ENCODE measurements at places on chromosomes 12 and 14.

DNA sequence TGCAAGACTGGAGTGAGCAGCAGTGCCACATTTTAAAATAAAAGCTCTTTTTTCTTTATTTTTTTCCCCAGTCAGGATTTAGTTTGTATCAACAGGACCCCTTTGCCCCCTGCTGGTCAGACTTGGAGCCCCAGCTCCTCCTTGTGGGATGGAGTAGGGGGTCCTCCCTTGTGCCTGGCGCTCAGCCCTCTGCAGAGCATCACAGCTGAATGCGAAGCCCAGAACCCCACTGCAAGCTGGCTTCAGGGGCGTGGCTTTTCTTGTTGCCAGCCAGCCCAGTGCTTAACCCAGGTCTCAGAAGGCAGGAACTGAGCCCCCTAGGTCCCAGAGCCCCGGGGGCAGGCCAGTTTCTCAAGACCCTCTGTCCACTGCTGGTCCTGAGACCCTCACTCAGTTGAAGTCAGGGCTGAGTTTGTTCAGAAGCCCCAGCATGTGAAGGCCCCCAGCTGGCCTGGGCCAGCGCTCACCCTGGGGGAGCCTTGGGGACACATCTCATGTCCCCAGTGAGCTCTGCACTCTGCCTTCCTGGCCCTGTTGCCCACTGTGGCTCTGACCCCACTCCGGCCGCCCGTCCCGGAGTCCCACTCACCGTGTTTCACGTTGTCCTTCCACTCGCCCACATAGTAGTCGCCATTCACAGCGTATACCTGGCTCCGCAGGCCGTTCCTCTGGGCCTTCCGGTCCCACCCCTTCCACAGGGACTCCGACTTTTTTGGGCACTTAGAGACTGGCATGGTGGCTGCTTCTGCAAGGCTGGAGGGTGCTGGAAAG is 519 bp downstream of the MORN3 start:
- peak; percentile 53 for DNase-seq

GRCh38 chr12:12278899-12279298 is 12.1 kb upstream of the LRP6 start:
- peak; percentile 83 for DNase-seq

- no peak for DNase-seq
Measured at GRCh38 chr14:24171422-24172260, at the start of gene REC8. Gene REC8 (plus strand): TSS chr14:24172080. CDS start chr14:24172553, 473 bp downstream.

DNA sequence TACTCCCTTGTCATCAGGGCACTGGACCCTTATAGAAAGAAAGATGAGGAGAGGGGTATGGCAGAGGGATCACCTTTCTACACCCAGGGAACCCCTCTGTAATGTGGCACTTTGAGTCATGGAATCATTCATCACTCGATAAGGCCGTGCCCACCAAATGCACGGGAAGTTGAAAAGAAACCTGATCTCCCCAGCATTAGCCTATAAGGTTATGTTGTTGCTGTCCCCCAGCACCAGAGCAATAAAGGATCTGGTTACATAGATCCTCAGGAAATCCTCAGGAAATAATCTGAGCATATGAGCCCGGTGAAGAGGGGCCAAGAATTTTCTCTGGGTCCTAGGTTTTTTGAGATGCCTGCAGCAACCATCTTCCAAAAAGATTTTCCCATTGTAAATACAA is 148.8 kb upstream of the CRY1 start:
- DNase-seq, result no peak

DNA sequence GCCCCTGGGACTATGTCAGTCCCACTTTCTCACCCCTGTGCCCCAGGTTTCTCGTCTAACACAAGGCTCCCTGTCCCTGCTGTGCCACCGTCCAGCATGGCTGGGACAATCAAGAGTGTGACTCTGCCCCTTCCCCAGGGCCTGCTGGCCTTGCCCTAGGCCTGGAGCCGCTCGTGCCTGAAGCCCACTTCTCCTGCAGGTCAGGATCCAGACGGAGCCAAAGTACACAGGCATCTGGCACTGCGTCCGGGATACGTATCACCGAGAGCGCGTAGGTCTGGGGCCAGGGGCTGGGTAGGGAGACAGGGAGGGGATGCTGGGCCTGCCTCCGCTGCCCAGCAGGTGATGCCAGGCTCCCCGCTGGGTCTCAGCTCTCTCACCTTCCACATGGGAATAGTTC is 2.8 kb downstream of the SLC25A47 start:
- DNase-seq, result no peak

- no peak for DNase-seq
Measured at GRCh38 chr14:37637341-37637740, 41.9 kb downstream of the TTC6 start.

DNA sequence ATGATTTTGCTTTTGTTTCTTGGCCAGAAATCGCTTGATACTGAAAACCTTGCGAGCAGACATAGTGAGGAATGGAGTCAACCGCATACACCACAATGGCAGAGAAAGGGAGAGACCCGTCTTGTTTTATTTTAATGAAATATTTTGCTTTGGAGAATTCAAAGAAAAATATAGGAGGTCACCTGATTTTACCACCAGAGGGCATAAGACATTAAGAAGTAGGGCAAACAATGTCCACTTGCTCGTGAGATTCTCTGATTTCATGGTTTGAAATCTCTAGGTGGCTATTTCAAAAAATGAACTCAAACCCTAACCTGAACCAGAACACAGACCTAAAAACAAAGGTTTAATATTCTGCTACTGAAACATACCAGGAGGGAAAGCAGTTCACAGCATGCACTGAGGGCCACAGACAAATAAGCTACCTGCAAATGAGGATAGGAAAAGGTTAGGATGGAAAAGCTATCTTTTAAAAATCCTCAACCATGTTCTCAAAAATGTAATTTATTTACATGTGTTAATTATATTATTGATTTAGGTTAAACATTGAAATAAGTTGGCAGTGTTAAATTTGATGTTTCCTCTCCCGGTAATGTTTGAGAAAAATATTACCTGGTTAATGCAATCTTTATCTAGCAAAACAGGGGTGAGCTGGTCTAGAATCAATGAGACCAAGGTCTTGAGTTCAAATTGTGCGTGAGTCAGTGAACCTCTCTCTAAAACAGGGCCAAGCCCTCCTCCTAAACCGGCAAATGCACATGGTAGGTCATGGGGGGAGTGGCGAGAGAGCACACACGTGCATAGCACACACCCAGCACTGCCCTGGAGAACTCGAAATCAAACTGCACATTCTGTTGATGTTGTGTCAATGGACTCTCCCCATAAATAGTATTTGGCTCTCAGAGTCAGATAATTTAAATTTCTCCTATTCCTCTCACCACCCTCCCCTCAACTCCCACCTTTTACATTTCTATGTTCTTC is 12.5 kb downstream of the IFNG-AS1 start:
- peak; percentile 56 for DNase-seq
